Activated T-cell treated with anti-CD3 and anti-CD28 coated beads, Interleukin-2, amount 50 U/mL, for 4 hours (primary cell): ENCODE measurements at places on chromosomes 13 and 19.

DNA sequence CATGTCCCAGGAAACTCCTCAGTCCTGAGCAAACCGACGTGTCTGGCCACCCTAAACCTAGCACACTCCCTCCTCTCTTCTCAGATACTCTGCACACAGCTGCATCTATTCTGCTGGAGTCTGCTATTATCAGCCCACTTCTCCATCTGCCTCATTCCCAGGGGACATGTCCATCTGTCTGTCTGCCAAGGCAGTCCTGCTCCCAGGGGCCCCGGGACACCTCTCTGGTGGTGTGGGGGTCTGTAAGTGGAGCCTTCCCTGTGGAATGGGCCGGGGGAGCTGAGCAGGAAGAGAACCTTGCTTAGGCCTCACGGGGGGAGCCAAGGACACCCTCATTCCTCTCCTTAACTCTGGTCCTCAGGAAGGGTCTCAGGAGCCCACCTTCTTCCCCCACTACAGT lies 72.7 kb downstream of the ERICH6B start:
- no peak for DNase-seq

DNA sequence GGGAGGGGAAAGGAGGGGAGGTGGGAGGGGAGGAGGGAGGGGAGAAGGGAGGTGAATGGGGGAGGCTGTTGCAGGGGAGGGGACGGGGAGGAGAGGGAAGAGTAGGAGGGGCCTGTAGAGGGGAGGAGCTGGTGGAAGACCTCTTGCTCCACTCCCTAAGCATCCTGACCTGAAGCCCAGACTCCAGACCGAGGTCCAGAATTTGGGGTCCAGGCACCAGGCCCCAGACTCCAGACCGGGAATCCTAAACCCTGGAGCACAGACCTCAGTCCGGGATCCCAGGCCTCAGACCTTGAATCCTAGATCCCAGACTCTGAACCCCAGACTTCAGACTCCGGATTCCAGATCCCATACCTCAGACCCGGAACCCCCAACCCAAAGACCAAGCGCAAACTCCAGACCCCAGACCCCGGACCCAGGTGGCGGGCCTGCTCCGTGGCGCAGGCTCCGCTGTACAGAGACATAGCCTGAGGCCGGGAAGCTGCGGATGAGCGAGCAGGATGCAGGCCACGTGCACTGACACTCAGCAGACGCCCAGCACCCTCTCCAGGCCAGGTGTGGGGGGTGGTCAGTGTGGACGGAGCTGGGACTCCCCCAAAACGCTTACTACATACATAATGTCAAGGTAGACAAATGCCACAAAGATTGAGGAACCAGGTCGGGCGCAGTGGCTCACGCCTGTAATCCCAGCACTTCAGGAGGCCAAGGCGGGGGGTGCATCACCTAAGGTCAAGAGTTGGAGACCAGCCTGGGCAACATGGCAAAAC lies 710 bp upstream of the BTBD2 start:
- peak; percentile 45 for DNase-seq

- DNase-seq = no peak
These were observed 109.5 kb upstream of the TSC22D1 start for GRCh38 chr13:44685641-44686040.

DNA sequence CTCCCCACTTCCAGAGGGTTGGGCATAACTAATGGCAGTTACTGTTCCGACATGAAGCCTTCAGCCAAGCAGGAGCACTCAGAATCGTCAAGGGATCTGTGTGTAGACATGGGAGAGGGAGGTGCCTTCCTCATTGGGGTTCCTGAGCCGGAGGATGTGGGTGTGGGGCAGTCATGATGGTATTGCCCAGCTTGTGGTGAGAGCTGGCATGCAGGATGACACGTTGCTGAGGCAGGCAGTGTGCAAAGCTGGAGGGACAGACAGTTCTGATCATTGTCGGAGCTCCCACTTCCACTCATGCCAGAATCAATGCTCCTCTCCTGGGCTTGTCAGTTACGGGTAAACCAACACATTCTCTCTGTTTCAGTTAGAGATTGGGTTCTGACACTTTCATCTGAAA lies 83.9 kb upstream of the TSC22D1 start:
- no peak for DNase-seq

GRCh38 chr13:97141097-97141496 lies 81.0 kb upstream of the MBNL2 start:
- DNase-seq = no peak

GRCh38 chr19:29715701-29716581 lies 880 bp upstream of the C19orf12 start:
- no peak for DNase-seq

GRCh38 chr19:30806311-30806710 lies 434.1 kb downstream of the ZNF536 start:
- no peak for DNase-seq

GRCh38 chr19:49473868-49474541 lies at the start of gene FLT3LG:
FLT3LG (plus strand) TSS chr19:49474215; CDS start chr19:49474640, 425 bp downstream.
- DNase-seq = peak; percentile 87

DNA sequence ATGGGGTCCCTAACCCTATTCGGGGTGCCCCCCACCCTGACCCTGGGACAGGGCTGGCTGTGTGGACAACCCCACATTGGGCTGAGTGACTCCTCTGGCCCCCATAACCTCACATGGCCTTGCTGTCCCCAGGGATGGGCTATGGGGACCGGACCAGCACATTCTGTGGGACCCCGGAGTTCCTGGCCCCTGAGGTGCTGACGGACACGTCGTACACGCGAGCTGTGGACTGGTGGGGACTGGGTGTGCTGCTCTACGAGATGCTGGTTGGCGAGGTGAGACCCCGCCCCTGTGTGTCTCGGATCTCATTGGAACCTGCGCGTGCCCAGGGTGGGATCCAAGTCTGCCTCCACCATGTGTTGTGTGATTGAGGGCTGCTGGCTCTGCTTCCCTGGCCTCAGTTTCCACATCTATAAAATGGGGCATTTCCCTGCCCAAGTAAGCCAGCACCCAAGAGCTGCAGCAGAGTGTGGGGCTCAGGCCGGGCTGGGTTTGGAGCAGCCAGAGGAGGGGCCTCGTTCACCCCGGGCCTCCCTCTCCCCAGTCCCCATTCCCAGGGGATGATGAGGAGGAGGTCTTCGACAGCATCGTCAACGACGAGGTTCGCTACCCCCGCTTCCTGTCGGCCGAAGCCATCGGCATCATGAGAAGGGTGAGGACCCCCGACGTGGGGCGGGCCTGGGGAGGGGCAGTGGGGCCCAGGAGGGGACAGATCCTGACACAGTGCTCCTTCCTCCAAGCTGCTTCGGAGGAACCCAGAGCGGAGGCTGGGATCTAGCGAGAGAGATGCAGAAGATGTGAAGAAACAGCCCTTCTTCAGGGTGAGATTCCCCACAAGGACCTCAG lies 4.9 kb downstream of the PTGER1 start:
- no peak for DNase-seq

DNA sequence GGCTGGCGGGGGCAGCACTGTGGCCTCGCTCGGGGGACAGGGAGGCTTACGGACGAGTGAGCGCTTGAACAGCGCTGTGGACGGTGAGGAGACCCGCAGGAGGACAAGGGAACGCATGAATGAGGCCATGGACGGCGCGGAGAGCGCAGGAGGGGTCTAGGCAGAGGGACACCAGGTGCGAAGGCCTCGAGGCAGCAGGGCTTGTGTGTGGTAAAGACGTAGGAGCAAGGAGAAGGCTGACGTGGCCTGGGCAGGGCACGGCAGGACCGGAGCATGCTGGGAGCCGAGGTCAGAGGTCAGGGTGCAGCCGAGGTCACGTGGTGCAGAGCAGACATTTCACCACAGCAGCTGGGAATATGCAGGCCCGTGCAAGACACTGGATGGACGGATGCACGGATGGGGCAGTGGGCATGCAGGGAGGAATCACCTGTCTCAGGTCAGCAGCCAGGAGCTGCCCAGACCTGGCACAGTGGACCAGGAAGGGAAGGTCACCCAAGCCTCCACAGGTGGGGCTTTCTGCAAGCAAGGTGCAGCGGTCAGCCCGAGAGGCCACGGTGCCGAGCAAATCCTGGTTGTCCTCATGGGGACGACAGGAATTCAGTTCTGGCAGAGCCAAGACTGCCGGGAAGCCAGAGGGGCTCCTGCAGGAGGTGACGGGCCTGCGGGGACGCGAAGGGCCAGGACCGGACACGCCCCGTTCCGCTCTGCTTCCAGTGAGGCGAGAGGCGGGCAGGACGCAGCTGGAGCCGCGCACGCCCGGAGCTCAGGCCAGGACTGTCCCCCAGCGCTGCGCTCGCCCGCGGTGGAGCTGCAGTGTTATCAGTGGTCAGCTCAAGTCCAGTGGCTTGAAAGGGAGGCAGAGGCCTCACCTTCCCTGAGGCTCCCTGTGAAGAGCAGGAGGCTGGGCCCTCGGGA lies 72.2 kb downstream of the RASA3 start:
- DNase-seq = no peak

GRCh38 chr19:49518033-49518432 lies 5.6 kb downstream of the FCGRT start:
- no peak for DNase-seq

- DNase-seq = peak; percentile 26
These were observed 82.5 kb downstream of the AKAP11 start for GRCh38 chr13:42354241-42355091.

GRCh38 chr13:45932676-45933075 lies 81.1 kb upstream of the SIAH3 start:
- no peak for DNase-seq

- no peak for DNase-seq
These were observed 17.8 kb downstream of the POP4 start for GRCh38 chr19:29623726-29624488.

GRCh38 chr13:72820156-72820897 lies 38.4 kb downstream of the PIBF1 start:
- DNase-seq = no peak

DNA sequence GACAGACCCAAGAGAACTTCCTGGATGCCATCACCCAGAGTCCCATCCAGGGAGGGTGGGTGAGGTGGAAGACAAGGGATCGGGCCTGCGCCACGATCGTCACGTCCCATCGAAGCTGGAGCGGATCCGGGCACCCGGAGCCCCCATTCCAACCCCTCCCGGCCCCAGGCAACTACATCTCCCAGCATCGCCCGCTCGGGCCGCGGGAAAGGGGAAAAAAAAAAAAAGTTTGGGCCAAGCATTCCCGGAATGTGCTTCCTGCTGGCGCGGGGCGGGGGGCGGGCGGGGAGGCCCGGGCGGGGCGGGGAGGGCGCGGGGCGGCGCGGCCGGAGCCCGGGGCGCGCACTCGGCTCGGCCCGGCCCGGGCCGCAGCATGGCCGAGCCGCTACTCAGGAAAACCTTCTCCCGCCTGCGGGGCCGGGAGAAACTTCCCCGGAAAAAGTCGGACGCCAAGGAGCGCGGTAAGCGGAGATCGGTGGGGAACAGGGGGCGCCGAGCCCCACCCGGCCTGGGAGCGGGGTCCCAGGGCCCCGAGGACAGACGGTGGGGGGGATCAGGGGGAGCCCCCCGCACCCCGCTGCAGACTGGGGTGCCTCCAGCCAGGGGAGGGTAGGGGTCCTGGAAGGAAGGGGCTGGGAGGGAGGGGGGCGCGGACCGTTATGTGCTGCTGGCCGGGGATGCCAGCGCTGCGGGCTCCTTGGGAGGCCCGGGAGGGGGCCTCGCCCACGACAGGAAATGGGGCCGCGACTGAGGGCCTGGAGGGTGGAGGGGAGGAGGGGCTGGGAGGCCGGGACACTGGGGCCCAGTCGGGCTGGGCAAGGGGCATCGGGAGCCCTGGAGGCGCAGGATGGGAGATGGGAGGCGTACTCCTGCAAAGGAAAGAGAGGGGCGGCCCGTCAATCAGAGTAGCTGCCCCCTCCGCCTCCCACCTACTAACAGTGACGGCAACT lies at the start of gene SYDE1:
SYDE1 (plus strand) TSS at position 341 of the 950 bp plus-strand sequence; CDS start at position 374, 33 bp downstream.
- DNase-seq = no peak

- no peak for DNase-seq
These were observed at the start of gene CYP2S1 for GRCh38 chr19:41192574-41193429. CYP2S1 (plus strand) TSS chr19:41193219; CDS start chr19:41193265, 46 bp downstream.

GRCh38 chr13:113534236-113534860 lies 43.8 kb upstream of the DCUN1D2 start:
- DNase-seq = no peak

DNA sequence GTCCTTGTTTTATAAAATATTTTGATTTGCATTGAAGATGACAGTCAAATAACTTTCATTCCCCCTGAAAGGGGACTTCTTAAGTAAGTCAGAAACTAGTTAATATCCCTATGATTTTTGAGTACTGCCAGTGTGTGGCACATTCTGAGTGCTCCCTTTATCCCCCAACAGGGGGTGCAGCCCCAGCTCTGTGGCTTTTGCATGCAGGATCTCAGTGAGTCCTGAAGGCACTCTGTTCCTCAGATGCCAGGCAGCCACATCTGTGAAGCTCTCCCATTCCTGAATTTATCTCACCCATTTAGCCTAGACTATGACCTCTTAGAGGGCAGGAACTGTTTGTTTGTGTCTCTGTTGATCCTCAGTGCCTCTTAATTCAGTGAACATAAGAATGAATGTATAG lies 123.1 kb downstream of the CDK8 start:
- no peak for DNase-seq

DNA sequence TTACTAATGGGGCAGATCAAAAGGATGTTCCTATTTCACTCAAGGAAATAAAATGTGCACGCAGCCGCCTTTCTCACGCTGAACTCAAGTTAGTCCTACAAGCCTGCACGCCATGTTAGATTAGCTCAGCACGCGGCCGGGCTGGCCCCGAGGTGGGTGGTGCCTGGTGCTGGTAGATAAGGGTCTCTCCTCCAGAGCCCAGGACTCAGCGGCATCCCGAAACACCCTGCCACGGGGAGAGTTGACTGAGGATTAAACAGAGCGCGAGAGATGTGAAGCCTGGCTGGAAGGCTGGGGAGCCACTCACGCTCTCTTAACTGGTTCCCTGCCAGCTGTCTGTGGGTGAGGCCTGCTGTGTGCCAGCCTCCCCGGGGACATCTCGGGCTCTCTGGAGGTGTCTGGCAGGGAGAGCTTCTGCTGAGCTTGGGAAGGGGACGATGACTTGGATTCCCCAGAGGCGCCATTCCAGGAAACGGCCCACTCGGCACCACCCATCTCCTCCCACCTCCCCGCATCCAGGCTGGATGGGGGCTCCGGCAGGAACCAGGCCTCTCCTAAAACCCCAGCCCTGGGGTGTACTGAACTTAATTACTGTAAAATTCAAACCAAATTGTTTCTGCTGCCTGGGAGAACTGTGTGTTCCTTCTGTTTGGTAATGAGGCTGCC lies 122.2 kb downstream of the KDM4B start:
- no peak for DNase-seq

DNA sequence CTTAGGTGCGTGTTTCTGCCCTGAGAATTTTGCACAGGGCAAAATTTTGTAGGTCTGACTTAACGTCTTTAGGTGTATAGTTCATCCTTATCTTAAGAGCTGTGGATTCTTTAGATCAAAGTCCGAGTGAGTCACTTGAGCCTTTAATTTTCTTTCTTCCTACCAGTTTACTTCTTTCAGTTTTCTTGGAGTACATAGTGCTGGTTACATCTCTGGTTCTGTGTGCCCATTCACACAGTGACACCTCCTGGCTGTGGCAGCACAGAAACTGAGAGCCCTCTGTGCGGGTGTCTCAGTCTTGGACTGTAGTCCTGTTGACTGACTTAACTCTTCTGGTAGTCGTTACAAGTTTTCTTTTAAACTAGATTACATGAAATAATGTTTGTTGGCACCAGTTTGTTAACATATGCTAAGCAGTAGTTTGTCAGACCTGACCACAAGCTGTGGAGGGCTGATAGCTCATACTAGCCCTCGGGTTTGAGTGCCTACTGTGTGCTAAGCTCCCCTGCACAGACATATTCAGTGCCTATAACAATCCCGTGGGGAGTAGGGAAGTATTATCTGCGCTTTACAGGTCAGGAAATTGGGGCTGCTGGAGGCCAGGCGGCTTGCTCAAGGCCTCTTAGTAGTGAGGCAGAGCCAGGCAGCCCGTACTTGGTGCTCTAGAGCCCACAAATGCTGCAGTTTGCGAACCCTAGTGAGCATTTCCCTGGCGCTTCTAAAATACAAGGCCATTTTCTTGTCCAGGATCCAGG lies 1.6 kb downstream of the GATAD2A start:
- peak; percentile 43 for DNase-seq

GRCh38 chr13:113840541-113841352 lies 23.1 kb downstream of the GAS6 start:
- no peak for DNase-seq
